Left renal pelvis (tissue), 4 donors: ENCODE measurements at places on chromosomes 2 and 18. TPM values are rescaled to one million over a fixed set of nuclear protein-coding genes. Genes with fewer than 3 reads are reported as not detected.

Gene FSIP2
- polyA plus RNA-seq: 2.9 TPM

Gene TBC1D8
- 28.5 TPM for polyA plus RNA-seq

- no peak for DNase-seq
Measured at GRCh38 chr18:55390898-55391297, 197.1 kb downstream of the TCF4 start.

- DNase-seq: no peak
Measured at GRCh38 chr2:160889439-160890170, 270.6 kb upstream of the TANK start.

GRCh38 chr18:39805218-39805617 is 2149.8 kb upstream of the PIK3C3 start:
- no peak for DNase-seq

GRCh38 chr2:9291331-9291730 is 84.7 kb downstream of the ASAP2 start:
- no peak for DNase-seq
